ENCODE measurements at places on chromosomes 12 and 14.

DNA sequence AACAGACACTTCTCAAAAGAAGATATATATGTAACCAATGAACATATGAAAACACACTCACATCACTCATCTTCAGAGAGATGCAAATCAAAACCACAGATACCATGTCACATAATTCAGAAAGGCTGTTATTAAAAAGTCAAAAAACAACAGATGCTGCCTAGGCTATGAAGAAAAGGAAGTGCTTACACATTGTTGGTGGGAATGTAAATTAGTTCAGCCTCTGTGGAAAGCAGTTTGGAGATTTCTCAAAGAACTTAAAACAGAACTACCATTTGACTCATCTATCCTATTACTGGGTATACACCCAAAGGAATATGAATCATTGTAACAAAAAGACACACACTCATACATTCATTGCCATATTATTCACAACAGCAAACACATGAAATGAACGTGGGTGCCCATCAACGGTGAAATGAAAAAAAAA is 35.1 kb downstream of the EIF2S3B start:
- DNase-seq = no peak

DNA sequence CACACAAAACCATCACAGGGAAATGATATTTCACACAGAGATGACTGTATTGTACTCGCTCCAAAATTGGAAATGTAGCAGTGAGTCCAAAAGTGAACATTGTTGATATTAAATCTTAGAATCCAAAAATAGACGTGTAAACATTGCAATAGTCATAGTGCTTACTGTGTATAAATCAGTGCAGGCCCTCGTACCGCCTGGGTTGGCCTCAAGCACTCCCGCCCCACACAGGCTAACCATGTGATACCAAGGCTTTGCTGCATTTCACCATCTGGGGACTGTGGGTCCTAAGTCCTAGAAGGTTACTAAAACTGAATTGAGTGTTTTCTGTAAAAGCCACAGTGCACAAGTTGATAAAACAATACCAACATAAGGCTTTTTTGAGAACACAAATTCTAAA is 107.3 kb downstream of the PPP2R5E start:
- no peak for DNase-seq

- no peak for DNase-seq
These were observed 69.4 kb downstream of the SPATA7 start for GRCh38 chr14:88454886-88455285.

- no peak for DNase-seq
These were observed 67.4 kb upstream of the SLC38A2 start for GRCh38 chr12:46439793-46440511.

DNA sequence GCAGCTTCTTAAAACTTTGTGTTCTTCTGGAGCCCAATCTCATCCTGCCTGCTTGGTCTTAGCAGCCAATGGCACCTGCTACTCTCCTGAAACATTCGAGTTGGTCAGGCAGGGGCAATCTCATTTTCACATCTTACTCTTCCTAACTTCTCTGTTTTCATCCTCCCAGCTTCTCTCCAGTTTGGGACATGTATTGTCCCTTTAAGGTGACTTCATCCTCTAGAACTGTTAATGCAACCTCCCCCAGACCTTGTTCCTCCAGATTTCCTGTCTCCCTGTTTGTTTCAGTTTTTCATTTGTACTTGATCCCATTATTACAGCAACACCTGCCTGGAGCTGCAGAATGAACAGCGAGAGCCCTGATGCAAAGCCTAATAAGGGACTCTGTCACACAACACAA is 31.3 kb downstream of the SERPINA11 start:
- no peak for DNase-seq

DNA sequence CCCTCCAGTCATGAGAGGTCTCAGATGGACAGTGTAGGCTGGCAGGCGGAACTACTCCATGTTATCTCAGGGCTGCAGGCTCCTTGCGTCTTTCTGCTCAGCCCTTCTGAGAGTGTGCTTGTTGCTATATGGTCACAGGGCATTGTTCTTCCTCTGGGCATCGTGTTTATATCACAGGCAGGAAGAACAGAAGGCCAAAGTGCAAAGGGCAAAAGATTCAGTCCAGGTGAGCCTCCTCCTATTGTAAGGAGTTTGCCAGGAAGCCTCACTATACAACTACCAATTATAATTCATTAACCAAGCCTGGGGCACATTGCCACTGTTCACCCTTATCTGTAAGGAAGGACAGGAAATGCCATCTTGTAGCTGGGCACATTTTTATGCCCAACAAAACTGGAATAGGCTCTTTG is 195.5 kb upstream of the KITLG start:
- DNase-seq = no peak

DNA sequence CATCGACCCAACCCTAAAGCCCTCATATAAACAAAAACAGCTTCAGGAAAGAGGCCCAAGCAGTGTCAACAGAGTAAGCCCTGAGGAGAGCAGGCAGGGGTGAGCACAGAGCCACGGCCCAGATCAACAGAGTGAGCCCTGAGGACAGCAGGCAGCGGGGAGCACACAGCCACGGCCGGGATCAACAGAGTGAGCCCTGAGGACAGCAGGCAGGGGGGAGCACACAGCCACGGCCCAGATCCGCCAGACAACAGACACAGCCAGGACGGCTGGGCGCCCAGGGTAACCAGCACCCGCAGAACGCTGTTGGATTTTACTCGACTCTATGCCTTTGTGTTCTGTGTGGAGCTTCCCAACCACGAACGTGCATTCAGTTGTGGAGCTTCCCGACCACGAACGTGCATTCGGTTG is 15.0 kb downstream of the CCDC85C start:
- DNase-seq = no peak

GRCh38 chr14:78617735-78618134 is 447.6 kb downstream of the NRXN3 start:
- DNase-seq = no peak

- DNase-seq = no peak
These were observed 17.0 kb downstream of the CAMKK2 start for GRCh38 chr12:121279507-121279915.

GRCh38 chr12:15996948-15997347 is 85.8 kb downstream of the DERA start:
- no peak for DNase-seq

- no peak for DNase-seq
These were observed 147.3 kb downstream of the TSPAN9 start for GRCh38 chr12:3224530-3224903.

DNA sequence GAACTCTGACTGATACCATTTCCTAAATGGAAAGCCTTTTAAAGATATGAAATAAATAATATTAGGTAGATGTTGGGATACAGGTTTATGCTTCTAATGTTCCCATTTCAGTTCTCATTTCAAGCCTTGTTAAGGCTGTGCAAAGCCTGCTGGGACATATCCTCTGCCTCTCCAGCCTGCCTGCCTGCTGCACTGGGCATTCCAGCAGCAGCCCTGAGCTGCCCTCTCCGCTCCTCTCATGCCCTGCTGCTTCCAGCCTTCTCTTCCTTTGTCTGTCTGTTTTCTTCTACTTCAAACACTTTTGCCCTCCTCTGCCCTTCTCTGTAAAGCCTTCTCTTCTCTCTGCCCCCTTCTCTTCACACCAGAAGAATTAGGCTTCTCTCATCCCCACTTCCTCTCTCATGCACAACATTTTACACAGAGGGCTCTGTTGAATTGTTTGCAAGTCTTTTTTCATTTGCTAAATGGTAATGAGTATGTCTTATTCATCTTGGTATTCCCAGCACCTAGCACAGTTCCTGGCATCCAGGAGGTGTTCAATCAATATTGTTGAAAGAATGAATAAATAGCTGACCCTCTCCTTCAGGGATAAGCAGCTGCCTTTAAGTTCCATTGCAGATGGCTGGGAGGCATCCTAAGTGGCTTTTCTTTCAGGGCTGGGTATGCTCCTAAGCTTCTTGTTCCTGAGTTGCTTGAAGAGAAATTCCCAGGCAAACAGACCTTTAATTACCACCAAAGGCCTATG is 292.3 kb downstream of the TMEM117 start:
- no peak for DNase-seq

DNA sequence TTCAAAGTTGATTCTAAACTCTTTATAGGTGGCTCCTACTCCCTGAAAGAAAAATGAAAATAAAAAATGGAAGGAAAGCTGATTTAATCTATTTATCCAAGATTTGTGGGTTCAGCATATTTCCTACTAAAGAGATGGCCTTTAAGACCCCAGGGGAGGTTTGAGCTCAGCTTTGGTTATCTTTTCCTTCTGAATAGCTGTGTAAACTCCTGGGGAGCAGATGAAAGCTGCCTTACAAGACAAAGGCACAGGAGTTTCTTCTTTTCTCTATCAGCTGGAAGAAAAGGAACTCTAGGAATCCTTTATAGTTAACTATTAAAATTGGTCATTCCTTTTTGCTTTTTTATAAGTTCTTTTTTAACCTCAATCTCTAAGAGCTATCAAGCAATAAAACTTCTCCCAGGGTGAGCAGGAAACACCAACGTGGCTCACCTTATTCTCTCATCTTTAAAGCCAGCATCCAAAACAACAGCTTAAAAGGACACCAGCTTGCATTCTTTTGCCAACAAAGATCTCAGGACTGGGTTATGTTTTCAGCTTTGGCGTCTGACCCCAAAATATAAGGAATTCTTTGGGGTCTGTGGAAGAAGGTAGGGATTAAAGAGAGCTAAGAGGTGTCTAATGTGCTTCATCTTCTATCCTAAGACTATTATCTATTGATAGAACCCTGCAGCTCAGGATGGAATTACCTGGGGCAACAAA is 371.7 kb upstream of the KITLG start:
- DNase-seq = no peak

DNA sequence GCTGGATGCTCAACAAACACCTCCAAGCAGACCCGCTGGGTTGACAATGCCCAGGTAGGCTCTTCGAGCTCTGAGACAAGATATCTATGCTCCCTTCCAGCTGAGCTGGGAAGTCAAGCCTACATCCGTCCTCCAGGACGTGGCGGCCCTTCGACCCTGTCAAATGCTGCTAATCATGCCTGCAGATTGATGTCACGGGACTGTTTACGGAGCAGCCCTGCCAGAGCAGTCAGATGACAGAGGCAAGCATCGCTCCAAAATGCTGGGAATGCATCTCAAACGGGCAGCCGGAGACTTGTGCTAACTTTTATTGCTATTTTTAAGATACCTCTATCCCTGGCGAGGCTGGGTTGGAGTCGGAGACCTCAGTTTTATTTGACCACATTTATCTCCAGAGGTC is 139.2 kb downstream of the NTF3 start:
- DNase-seq = no peak

GRCh38 chr12:95789126-95790032 is 1.2 kb downstream of the NTN4 start:
- no peak for DNase-seq

DNA sequence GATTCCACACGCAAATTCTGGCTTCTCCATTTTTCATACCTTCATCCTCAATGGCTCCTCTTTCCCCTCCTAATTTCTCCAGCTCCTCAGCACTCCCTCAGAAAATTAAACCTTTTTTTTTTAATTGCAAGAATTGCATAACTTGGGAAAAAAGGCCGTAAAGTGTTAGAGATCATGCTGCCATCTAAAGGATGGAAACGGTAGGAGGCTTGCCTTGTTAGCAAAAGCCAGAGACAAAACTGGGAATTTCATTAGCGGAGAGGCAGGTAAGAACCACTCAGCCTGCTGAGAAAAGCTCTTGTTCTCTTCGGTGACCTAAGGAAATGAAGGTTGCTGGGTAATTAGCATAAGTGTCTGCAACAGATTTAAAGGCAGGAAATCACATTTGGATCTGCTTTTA is 204.3 kb downstream of the AEBP2 start:
- DNase-seq = no peak

GRCh38 chr12:122920687-122921086 is 24.8 kb upstream of the VPS37B start:
- no peak for DNase-seq

DNA sequence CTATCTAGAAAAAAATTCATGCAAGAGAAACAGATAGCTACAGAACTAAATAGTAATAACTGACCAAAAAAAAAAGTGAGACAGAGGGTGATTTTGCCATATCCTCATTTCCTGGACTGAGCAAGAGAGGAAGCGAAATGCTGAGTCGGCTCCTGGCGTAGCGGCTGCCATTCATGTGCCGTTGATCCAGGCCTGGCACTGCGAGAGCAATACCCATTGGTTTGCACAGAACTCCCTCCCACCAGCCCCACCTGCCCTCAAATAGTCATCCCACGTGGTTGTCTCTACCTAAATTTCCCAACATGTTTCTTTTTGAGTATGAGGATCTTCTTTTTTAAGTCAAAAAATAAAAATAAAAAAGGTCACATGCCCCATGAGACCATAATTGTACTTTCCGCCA is 9.4 kb upstream of the WNT5B start:
- no peak for DNase-seq

GRCh38 chr12:68538726-68539614 is 71.7 kb upstream of the RAP1B start:
- peak; percentile 55 for DNase-seq

All from NCI-H187 (cell line).